ENCODE measurements at places on chromosomes 6 and 20.
A peak's percentile ranks its signal among the peaks of the same experiment; 100 is the strongest.

DNA sequence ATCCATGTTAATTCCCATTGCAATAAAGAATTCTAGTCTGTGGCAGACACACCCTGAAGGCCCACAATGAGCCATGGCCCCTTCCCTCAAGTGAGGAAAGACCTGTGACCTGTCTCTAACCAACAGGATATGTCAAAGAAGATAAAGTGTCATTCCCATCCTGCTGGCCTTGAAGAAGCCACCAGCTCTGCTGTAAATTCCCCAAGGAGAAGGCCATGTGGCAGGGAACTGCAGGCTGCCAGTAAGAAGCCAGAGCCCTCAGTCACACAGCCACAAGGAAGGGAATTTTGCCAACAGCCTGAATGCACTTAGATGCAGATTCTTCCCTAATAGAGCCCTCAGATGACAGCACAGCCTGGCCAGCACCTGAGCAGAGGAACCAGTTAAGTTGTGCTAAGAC is 24.8 kb downstream of the VIP start:
- DNase-seq: no peak

DNA sequence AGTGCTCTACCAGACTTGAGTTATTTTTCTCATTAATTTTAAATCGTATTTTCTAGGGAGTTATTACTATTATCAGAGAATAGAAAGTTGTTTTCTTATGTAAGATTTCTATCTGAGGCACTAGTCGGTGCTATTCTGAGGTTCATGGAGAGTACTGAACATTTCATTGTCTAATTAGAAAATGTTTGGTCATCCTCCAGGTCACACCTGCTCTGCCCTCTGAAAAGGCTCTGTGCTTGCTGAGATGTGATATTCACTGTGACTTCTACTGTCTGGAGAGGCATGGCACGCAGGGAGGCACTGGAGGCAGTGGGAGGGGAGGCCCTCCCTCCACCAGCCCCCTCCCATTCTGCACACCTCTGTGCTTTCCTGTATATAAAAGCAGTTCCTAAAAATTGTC is 3.0 kb downstream of the SYNDIG1 start:
- no peak for DNase-seq

DNA sequence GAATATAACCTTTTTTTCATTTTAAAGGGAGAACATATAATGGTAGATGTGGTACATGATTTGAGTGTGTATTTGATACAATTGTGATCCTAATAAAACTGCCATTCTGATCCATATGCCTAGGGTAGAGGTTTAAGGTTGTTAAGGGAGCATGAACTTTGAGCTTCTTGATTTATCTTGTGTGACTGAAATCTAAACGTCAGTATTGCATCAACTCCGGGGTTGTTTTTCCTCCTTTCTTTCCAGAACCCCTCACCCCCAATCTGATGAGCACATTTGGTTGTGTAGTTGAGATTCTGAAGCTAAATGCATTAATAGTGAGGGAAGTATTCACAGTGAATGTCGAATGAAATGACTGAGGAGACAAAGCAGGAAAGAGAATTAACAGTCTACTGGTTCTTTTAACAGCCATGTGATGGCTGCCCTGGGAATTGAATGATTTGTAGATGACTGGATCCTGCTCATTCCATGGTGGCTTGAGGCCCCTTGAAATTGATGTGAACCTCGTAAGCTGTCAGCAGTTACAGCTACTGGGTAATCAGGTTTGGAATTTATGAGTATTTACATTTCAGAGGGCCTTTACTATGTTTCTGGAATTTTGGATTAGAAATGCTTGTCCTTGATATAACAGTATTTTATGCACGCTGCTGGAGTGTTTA is 44.8 kb downstream of the FARS2 start:
- DNase-seq: no peak

GRCh38 chr6:5050009-5050408 is 35.1 kb upstream of the PPP1R3G start:
- no peak for DNase-seq

DNA sequence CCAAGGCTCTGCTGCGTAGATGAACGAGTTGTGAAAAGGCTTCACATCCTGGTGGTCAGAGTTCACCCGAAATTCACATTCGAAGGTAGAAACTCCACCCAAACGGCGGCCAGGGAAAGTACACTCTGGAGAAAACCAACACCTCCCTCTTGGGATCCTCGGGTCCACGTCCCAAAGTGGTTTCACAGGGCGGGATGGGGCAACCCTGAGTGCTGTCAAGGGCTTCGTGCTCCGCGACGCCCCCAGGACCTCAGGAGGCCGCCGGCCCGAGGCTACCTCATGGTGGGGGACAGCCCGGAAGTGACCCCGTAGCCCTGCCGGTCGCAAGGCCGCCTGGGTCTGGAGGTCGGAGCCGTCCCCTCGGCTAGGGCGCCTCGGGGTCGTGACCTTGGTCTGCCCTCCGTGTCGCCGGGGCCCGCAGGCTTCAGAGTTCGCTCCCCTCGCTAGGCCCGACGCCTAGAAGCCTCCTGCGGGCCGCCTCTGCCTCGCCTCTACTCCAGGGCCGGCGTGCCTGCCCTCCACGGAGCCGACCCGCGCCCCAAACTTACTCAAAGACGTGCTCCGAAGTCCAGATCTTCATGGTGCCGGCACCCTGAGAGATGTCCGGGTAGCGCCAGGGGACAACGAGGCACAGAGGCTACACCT is at the start of gene PRELID3B:
TSS of gene PRELID3B (minus strand) at position 636 of the 645 bp plus-strand sequence. CDS start at position 580, 56 bp downstream.
- no peak for DNase-seq

DNA sequence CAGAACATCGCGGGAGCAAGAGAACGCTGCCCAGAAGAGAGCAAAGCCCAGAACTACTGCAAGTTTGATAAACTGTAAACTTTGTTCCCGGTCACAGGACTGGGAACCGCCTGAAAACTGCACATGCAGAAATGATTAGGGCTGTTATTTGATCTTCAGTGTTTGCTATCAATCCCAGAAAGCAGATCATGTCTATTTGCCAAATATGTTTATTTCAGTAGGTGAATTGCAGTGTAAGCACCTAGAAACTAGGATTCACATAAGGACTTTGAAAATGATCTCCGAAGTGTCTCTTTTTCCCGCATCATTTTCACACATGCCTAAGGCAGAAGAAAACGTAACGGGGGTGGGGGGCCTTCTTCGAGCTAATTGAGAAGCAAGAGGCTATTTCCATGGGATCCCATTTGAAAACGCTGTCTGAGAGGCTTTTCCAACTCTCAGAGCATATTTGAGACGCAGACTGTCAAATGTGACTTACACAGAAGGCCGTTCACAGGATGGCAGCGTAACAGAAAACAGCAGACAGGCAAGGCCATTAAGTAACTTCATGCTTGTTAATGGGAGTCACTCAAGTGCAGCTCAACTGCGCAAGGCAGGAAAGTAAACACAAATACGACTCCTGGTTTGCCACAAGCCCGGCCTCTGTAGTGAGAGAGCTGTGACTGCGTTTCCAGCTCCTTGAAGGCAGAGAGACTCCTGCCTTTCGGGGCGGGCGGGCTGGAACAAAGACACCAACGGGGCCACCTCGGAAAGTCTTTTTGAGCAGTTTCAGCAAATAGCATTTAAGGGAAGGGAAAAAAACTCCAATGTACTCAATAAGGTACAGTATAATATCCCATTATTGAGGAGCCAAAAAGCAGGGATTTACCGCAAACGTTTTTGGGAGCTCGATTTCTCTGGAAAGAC is 144.7 kb upstream of the ZNF217 start:
- peak; percentile 87 for DNase-seq

GRCh38 chr6:81126150-81126549 is 626.3 kb downstream of the TENT5A start:
- no peak for DNase-seq

GRCh38 chr6:138088326-138088762 is 18.9 kb downstream of the PERP start:
- DNase-seq: no peak

DNA sequence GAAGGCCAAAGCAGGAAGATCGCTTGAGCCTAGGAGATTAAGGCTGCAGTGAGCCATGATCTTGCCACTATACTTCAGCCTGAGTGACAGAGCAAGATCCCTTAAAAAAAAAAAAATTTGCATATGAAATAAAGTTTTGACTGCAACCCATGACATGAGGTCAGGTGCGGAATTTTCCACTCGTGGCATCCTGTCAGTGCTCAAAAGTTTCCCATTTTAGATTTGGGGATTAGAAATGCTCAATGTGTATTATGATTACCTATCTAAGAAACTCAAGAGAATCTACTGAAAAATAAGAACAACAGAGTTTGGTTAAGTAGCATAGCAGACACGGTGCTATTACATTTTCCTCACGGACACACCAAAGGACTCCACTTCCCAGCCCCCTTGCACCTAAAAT is 11.7 kb downstream of the SLC23A2 start:
- DNase-seq: no peak

DNA sequence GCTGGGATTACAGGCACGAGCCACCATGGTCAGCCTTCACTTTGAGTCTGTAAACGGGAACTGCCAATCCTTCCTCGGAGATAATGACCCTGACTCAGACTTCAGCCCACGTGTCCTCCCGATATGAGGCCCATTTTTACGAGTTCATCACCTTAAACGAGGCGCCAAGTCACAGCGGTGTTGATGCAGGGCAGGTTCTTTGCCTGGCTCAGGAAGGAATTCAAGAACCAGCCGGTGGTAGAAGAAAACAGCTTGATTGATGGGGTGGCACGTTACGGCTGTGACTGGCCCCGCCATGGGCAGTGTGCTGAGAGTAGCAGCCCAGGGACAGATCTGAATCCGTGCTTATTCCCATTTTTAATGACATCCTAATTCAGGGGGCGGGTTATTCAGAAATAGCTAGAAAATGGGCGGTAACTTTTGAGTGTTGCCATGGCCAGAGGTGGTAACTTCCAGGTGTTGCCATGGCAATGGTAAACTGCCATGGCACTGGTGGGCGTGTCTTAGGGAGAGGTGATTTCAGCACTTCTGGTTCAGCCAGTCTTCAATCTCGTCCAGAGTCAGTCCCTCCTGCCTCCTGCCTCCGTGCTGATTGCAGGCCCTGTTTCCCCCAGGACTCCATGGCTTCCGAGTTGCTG is 9.1 kb upstream of the MAP1LC3A start:
- DNase-seq: peak; percentile 50

- DNase-seq: no peak
Measured at GRCh38 chr6:51720327-51720726, 367.1 kb downstream of the PKHD1 start.

DNA sequence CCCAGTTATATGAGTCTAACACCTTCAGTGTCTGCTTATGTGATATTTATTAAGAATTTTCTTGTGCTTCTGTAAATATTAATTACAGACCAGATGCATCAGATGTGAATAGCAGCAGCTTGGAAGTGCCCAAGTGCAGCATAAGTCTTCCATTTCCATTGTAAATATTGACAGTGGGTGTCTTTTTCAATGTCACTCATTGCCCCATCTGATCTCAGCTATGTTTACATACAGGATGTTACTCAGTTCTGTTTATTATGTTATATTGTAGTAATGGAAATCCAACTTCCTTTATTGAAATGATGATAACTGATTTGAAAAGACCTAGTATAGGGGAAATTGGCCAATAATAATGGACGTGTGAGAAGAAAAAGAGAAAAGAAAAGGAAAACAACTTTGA is 296.7 kb downstream of the SAMD5 start:
- no peak for DNase-seq

- DNase-seq: no peak
Measured at GRCh38 chr20:23636182-23636907, 1.4 kb downstream of the CST3 start.

DNA sequence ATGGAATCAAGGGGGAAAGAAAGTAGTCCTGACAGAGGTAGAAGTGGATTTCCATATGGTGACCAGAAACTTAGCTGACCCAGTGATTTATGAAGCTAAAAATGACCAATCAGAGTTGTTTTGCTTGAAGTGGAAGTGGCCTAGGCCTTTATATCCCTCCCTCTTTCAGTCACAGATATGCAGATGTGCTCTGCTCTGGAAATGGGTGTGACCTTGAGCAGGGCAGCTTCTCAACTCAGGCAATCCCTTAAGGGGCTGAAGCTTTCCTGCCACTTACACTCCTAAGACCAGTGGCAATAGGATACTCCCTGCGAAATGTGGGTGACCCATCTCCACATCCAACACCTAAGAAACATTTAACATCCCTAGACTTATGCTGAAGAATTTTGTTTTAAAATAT is 256.6 kb downstream of the EYS start:
- no peak for DNase-seq

GRCh38 chr6:49782725-49783124 is 4.4 kb downstream of the PGK2 start:
- DNase-seq: no peak

- DNase-seq: no peak
Measured at GRCh38 chr6:108453601-108454185, 107.0 kb upstream of the FOXO3 start.

DNA sequence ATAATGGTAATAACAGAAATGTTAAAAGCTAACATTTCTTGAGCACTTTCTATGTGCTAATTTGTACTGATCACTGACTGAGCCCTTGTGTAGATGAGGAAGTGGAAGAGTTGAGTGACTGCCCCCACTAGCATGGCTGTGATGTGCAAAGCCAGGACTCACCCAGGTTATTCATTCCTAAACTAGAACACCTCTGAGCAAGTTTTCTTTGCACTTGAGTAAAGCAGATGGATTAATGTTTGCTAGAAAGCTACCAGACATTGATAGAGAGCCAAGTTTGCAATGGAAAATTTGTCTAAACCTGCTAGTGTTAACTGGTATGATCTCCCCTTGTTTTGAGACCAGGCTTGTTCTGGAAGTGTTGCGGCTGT is 467.4 kb upstream of the PLCB4 start:
- DNase-seq: no peak

- no peak for DNase-seq
Measured at GRCh38 chr6:86477500-86478148, 459.7 kb upstream of the HTR1E start.

GRCh38 chr6:20203561-20204511 is 8.4 kb downstream of the MBOAT1 start:
- no peak for DNase-seq

DNA sequence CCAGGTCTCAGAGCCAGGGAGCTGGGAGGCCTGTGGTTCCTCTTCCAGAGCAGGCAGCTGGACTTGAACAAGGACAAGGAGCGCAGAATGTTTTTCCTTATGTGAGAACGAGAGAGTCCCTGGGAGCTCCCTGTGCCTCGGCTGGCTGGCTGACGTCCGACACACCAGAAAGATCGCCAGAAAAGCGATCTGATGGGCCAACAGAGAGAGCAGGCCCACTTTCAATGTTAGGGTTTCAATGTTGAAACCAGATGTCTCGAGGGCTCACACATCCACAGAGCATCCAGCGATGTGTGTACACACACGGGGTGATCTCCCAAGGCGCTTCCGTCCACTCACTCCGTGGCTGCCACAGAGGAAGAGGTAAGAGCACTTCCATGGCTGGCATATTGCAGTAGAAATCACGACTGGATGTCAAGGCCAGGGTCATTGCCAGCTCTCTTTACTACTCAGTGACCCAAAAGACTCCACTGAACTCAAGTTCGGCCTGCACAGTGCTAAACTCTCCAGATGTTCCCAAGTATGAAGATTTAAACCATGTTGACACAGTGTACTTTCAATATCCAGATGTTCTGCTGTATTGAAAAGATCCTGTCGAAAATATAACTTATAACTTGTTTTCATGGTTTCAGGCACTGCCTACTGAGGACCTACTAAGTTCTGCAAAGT is 70.8 kb upstream of the FOXC1 start:
- no peak for DNase-seq

- DNase-seq: no peak
Measured at GRCh38 chr6:135261872-135262725, 81.0 kb downstream of the MYB start.

GRCh38 chr6:45569210-45569945 is 191.6 kb upstream of the SUPT3H start:
- no peak for DNase-seq

- DNase-seq: no peak
Measured at GRCh38 chr6:16224409-16224808, 14.0 kb upstream of the GMPR start.

All from NCI-H2227 treated with DMSO at 0.1 percent for 48 hours (cell line).